ENCODE measurements at places on chromosomes 3 and 15.

- no peak for DNase-seq
Measured at GRCh38 chr3:138135146-138135832, 3.1 kb upstream of the A4GNT start.

- no peak for DNase-seq
Measured at GRCh38 chr3:46100812-46101211, 73.5 kb upstream of the XCR1 start.

DNA sequence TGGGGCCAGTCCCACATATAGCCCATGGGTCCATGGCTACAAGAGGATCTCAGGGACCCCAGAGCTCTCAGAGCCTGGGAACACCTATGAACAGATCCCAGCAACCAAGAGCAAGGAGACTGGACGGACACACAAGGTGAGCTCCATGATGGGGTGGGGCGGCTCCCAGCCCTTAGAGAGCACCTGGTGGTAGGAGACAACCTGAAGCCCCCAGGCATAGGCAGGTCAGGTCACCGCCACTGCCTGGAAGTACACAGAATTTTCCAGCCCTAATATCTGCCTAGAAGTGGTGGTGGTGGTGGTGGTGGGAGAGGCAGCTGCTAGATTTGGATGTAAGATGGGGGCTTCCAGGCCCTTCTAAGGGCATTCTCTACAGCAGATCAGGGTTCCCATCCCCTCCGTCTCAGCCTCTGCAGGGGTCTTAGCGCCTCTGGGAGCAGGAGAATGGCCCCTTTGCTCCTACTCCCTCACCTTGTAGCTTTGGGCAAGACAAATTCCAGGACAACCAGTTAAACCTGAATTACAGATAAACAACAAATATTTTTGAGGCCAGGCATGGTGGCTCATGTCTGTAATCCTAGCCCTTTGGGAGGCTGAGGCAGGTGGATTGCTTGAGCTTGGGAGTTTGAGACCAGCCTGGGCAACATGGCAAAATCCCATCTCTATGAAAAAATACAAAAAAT, 9.2 kb downstream of the SH2D7 start:
- DNase-seq, result no peak

DNA sequence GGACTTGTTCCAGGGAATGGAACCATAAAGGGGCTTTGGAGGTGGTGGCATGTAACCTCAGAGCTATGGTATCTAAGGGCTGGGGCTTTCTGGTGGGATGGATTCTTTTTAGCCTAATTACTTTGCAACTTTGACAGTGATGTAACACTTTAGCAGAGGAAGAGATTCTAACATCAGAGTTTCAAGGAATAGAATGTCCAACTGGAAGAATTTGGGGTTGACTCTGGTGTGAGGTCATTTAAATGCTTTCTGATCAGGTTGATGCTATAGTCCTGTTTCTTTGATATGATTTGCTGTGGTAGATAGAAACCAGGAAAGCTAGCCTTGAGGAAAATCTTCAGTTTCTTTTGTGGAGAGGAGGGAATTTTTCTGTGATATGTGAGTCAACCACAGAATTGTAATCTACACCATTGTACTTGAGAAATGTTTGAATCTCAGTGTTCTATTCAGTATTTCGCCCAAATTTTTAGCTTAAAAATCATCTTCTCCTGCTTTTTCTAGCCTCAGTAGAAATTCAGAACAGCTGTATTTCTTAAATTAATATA, 40.0 kb downstream of the ATP2C1 start:
- DNase-seq, result no peak

DNA sequence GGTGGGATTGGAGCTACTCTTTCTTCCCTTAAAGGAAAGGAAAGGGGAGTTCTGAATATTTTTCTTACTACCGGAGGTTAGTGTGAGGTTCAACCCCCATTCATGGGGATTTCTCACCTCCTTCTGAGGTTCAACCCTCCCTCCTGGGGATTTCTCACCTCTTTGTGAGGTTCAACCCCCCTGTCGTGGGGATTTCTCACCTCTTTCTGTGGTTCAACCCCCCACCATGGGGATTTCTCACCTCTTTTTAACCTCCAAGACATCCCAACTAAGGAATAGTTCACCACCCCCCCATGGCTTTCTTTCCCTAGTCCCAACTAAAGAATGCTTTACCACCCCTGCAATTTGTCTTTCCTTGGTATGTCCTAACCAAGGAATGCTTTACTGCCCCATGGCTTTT, 520.3 kb downstream of the EDEM1 start:
- no peak for DNase-seq

- DNase-seq, result no peak
Measured at GRCh38 chr3:36455406-36455805, 75.1 kb downstream of the STAC start.

GRCh38 chr3:113927556-113927955, 20.3 kb upstream of the ZDHHC23 start:
- DNase-seq, result no peak

DNA sequence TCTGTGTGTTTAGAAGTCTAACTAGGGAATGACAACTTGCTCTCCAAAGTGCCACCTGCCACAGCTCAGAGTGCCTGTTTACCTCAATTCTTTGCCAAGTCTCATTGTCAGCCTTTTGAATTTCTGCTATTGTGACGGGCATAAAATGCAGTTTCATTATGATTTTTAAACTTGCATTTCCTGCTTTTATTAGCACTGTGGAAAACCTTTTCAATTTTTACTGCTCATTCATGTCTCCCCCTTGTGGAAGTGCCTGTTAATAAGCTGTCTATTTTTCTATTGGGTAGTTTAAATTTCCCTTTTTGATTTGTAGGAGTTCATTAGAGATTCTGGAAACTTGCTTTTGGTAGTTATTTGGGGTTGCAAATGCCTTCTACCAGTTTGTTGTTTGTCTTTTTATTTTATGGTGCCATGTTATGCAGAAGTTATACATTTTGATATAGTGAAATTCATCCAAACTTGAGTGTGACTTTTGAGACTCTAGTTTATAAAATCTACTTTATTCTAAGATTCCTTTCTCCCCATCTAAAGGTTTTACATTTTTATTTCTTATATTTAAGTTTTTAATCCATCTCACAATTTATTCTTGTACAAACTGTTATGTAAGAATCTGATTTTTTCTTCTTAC, 53.9 kb upstream of the FRMD4B start:
- DNase-seq, result no peak

DNA sequence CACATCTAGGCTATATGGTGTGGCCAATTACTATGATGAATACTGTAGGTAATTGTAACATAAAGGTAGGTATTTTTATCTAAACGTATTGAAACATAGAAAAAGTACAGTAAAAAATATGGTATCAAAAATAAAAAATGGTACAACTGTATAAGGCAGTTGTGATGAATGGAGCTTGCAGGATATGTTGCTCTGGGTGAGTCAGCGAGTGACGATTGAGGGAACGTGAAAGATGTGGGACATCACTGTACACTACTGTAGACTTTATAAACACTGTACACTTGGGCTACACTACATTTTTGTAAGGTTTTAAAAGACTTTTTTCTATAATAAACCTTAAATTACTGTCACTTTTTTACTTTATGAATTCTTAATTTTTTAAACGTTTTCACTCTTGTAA, 10.3 kb downstream of the CTNNB1 start:
- no peak for DNase-seq

DNA sequence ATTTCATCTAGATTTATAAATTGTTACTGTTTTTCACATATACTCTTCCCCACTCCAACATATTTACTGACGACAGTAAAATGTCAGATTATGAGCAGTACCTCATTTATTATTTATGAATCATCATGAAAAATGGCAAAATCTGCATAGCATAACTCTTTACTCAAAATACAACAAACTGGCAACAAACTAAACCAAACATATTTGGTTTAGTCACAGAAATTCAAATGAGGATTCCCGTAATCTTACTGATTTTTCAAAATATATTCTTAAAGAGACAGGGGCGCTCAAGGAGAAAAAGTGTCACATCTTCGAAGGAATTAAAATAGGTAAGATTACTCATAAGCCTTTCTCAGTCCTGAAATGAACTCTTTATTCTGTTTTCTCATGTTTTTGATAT, 3.0 kb upstream of the GPR87 start:
- DNase-seq, result no peak

- no peak for DNase-seq
Measured at GRCh38 chr3:88019024-88019423, 39.8 kb downstream of the CGGBP1 start.

- DNase-seq, result no peak
Measured at GRCh38 chr3:139982404-139982803, 47.4 kb downstream of the CLSTN2 start.

- no peak for DNase-seq
Measured at GRCh38 chr3:22966349-22966748, 236.8 kb upstream of the UBE2E2 start.

- no peak for DNase-seq
Measured at GRCh38 chr3:143127801-143128200, 8.2 kb downstream of the CHST2 start.

DNA sequence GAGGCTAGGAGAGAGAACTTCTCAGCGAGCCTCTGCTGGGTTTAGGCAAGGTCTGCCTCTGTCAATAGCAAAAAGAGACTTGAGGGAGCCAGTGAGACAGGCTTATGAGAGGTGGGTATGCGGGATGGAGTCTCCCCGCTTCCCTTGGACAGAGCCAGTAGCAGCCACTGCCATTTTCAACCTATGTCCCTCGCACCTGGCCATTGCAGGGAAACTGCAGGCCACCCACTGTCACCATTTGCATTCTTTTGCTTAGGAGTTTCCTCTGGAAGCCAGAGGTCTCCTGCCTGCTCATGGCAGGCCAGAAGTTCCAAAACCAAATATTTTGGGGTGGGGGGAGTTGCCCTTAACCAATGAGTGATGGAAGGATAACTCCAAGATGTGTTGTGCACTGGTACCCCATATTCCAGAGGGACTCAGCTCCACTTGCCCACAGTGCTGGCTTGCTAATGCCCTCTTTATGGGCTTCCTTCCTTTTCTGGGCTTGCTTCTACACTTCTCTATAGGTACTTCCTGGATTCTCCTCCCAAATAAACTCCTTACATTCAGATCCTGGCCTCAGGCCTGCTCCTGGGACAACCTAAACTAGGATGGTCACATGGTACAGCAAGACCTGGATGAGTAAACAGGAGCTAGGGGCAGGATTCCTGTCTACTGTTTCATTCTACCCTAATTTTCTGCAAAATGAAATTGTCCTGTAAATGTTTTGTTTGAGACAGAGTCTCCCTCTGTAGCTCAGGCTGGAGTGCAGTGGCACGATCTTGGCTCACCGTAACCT, 108.9 kb upstream of the PROK2 start:
- no peak for DNase-seq

DNA sequence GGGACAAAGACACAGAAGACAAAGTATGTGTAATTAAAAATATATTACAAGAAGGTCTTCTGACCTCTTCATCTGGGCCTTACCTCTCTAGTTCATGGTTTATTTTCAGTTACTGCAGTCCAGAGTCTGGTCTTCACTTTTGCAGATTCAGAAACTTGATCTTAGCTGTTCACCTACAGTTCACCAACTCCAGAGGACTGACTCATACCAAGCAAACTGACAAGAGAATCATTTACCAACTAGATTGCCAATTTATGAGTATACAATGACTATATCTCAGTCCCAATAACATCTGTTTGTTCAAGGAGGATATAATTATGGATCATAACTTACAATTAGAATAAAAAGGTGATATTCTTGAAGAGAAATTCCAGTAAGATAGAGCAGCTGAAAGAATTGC, 9.0 kb downstream of the P2RY1 start:
- no peak for DNase-seq

DNA sequence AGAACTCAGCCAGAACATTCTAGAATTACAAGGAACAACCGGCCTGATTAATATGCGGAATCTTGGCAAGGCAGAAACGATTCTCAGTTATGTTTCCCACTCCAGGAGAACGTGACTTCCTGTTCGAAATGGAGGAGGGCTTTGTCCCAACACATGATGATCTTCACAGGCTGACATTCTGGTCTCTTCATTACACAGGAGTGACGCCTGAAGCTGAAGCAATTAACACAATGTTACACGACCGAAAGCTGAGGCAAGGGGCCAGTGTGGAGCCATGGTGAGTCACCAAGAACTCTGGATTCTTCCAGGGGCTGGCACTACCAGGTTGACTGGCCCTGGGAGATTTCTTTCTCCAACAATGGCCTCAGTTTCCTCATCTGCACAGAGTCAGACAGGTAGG, 40.9 kb downstream of the RFTN1 start:
- no peak for DNase-seq

DNA sequence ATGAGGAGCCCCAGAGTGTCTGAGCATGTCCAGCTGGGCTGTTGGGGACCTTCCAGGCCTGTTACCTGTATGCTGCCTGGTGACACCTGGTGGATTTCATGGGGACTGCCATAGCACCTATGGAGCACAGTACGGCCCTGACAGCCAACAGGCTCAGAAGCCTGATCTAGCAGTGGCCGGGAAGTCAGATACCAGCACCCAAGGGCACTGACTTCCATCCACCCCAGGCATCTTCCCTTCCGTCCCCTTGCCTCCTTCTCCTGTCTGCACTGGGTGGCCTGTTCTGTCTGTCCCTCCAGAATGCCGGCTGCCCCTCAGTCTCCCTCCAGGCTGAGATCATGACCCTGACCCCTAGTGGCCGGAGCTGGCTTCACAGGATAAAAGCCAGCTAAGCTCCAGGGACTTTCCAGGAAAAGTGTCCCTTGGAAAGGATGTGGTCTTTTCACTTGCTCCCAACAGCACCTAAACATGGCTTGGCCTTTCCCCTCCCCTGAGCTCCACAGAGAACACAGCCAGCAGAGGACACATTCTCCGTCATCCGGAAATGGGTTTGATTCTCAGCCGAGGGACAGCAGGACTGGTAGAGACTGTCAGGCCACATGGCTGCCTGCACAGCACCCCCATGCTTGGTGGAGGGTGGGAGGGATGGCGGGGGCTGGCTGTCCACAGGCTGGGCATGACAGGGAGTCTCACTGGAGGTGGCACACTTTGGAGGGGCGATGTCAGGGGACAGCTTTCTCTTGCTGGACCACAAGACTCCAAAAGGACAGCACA, 9.5 kb downstream of the RPS17 start:
- DNase-seq, result peak; percentile 78

- DNase-seq, result peak; percentile 35
Measured at GRCh38 chr15:48962662-48963523, 826 bp downstream of the SHC4 start.

DNA sequence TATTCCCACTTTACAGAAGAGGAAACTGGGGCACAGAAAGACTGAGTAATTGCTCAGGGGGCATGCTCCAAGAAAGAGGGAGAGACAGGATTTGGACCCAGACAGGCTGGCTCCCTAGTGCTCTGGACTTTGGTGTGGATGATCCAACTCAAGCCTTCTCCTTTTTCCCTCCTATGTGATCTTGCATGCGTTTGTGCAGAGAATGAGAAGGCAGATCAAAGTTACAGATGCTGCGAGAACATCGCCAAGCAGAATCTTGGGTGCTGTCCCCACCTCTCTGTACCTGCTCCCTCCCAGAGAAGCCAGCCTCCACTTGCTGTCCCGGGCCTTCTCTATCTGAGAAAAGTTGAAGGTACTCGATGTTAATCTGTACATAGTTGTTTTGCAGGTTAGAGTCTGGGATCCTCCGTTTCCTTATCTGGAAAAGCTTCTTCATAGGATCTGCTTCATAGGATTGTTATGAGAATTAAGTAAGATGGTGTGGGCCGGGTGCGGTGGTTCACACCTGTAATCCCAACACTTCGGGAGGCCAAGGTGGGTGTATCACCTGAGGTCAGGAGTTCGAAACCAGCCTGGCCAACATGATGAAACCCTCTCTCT, 10.2 kb downstream of the GNB5 start:
- DNase-seq, result no peak

GRCh38 chr15:47349179-47349578, 368.1 kb upstream of the SEMA6D start:
- no peak for DNase-seq

- no peak for DNase-seq
Measured at GRCh38 chr3:186025161-186025560, 83.7 kb downstream of the ETV5 start.
